ENCODE measurements at places on chromosomes 4 and X.

DNA sequence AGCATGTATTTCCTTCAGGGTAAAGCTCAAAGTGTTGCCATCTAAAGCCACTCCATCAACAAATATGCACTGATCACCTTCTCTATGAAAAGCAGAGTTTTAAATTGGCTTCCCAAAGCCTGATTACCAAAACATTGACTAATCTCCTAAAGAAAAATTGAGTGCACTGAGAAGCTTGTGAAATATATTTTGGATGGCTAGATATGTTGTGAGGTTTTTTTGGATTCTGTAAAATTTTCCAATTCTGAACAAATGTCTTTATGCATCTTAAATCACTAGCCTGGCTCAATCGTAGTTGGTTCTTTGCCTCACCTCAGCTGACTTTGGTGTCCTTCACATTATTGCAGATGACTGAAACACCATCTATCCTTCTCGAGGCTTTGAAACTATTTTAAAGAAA is 14.9 kb upstream of the EXOSC9 start:
- DNase-seq, result no peak

DNA sequence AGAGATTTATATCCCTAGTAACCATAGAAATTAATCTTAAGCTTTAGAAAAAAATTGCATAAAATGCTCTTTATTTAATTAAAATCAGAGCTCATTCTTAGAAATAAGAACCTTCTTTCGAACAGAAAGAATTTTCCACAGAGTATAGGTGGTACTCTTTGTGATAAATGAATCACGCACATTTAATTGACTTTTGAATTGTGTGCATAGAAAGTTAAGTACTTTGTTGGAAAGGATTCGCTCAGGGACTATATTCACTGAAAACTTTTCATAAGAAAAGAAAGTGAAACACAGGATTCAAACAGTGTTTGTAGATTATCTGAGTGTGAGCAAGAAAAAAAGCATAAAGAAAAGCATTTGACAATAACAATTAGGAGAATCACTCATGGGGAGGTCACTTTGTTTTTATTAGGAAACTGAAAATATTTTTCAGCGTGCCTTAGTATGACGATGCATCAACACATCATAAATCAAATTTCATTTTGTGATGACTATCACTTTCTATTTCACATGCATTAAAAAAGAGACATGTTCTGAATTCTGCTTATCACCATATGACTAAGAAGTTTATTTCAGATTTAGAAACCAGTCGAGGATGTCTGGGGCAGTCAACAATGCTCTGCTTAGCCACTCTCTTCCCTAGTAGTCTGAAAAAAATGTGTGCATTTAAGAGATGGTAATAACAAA is 49.5 kb downstream of the STX18 start:
- DNase-seq, result no peak

- DNase-seq, result no peak
These were observed 6.0 kb downstream of the SEL1L3 start for GRCh38 chr4:25856756-25857155.

DNA sequence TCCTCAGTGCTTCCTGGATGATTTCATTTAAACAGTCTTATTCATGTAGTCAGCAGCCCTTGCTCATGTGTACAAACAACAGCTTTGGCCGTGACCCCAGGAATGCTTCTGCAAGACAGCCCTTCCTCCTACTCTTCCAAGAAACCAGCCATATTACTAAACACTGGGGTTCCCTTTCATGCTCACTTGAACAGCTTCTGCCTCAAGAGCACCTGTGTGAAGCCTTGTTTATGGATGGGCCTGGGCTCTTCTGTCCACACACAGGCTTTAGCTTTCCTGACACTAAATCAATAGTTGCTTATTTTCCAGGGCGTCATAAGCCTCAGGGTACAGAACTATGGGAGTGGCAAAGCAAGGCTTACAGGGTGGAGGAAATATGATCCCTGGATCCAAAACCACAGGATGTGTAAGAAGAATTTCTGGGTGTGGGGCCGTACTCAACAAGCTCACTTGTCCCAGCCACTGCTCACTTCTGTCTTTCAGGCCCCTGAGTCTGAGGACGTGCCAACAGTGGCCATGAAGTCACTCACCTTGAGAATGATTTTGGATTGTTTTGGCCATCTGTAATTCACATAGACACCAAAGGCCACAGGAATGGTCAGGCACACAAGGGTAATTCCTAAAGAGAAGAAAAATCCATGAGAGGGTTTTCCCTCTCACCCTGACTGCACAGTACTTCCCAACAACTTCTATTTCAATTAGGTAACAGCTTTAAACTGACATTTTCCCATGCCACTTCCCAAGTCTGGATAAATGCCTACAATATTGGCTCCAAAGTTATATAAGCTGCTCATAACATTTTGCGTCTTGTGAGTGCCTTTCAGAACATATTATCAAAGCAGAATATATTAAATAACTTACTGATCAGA is 17.7 kb downstream of the SLC10A6 start:
- no peak for DNase-seq

GRCh38 chr4:185304944-185305690 is 90.6 kb downstream of the LRP2BP start:
- peak; percentile 15 for DNase-seq

GRCh38 chr4:71009086-71009485 is 15.6 kb downstream of the DCK start:
- DNase-seq, result no peak

DNA sequence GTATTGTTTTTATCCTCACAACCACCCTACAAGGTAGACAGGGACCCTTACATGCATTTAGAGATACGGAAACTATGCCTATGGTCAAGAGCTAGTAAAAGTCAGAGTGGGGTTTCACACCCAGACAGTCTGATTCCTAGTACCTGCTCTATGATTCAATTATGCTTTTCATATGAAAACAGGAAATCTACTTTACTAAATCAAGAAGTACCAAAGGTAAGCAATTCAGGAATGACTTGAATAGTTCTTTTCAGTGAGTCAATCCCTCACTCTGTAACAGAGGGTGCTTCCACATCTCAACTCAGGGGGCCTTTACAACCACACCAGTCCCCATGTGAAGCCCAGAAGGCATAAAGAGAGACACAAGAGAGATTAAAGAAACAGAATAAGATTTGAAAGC is 191.4 kb downstream of the PPP3CA start:
- no peak for DNase-seq

DNA sequence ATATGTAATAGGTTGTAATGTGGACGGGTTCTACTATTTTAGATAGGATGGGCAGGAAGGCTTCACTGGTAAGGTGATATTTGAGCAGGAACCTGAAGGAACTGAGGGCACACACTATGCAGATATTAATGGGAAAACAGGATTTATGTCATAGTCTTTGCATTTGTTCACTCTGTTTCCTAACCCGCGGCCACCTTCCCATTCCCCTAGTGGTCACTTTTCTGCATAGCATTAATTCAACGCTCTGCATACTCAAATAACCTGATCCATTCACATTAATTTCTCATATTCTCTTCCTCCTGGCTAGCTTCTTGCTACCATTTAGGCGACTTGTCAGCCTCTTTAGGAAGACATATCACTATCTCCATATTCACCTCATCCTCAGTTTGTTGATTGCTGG is 61.5 kb downstream of the GSPT2 start:
- DNase-seq, result no peak

DNA sequence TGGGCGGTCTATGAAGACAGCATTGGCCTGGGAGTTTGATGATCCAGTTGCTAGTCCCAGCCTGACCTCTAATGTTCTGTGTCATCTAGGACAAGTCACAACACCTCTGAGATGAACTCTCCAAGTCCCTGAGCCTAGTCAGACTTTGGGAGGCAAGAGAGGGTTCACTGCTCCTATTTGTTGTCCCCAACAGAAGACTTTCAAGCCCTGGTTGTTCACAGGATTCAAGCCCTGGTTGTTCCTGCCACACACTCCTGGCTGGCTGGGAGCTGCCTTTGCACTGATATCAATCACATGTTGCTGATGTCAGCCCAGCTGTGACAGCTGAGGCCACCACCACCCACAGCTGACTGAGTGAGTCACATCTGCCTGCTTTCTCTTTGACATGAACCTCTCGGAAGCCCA is 253.2 kb upstream of the RASGEF1B start:
- DNase-seq, result peak; percentile 65

DNA sequence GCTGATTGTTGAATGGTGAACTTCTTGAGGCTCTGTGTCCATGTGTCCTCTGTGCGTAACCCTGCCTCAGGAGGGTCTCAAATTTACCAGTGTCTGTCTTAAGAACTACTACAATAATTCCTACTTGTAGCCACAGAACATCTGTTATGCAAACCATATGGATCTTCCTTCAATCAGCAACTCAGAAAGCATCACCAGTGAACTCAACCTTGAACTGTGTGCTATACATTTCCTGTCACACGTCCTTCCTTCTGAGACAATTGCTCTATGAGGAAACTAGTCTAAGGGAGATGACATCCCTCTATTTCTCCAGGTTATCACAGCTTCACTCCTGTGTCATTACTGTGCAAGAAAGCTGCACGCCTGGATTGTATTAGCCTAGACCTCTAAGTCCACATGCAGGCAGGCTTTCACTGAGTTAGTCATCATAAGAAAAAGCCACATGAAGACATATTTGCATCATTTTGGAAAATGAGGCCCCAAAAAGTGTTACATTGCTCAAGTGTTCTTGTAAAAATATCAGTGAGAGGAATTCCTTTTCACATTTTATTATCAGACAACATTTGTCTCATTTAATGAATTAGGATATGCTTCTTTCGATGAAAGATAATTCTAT is 157.8 kb downstream of the AFF2 start:
- DNase-seq, result no peak

DNA sequence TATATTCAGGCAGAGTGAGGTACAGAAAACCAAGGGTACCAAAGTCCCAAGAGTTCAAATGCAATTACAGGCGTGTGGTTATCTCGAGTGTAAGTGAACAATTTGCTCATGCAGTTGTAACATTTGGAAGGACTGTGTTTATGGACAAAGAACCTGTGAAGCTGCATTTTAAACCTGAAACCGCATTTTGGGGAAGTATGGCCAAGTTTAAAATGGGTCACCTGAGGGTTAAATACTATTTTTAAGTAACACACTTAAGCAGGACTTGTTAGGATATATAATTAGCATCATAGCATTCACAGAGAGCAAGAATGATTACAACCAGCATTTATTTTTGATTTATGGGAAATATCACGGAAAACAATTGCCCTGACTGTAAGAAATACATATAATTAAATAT is 79.1 kb upstream of the LCORL start:
- no peak for DNase-seq

GRCh38 chrX:13373431-13374187 is 53.8 kb upstream of the ATXN3L start:
- no peak for DNase-seq

GRCh38 chr4:23838131-23838530 is 51.7 kb downstream of the PPARGC1A start:
- DNase-seq, result no peak

- no peak for DNase-seq
These were observed 500.2 kb downstream of the STIM2 start for GRCh38 chr4:27360790-27361267.

DNA sequence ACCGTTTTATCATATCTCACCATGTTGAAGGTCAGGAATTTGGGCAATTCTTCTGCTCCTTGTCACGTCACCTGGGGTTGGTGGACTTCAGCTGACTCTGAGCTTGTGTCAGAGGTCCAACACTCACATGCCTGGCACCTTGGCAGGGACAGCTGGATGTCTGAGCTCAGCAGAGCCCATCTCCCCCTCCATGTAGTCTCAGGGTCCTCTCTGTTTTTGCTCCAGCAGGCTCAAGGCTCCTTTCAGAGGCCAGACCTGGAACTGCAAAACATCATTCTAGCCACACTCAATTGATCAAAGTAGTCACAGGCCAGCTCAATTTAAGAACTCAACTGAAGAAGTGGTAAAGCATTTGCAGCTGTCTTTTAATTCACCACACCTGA is 45.4 kb downstream of the EDNRA start:
- DNase-seq, result no peak

DNA sequence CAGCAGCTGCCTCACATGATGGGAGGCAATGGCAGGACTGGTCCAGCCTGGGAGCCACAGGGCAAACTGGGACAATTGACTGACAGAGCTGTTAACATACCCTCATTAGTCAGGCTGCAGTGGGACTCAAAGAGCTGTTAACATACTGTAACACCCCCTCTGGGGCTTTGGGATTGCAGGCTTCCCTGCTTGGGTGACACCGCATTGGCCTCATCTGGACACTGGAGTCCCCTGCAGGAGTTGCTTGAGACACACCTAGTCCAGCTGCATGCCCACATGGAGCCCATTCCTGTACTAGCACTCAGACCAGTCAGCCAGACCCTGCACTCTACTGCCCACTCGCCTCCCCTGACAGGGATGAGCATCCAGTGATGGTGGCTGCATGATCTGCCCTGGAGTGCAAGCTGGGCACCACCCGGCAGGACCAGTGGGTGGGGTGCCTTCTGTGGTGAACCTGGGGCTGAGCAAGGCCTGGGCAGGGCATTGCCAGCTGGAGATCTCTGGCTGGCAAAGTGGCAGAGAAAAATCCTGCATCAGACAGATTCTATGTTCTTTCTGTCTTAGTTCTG is 138.8 kb downstream of the DTHD1 start:
- no peak for DNase-seq

DNA sequence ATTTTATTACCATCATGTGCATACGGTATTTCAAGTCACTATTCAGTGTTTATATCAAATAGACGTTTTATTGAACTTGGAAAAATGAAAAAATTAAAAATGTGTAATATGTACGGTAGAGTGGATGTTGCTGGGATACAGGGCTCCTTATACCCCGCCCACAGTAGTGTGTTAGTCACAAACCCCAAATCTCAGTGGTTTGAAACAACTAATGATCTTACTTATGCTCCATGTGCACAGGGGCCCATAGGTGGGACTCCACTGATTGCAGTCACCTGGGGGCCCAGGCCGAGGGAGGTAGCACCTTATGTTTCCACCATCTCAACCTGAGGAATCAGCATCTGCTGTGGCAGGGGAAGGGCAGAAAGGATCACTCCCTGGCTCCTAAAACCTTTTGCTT is 18.1 kb downstream of the LSM6 start:
- DNase-seq, result no peak

DNA sequence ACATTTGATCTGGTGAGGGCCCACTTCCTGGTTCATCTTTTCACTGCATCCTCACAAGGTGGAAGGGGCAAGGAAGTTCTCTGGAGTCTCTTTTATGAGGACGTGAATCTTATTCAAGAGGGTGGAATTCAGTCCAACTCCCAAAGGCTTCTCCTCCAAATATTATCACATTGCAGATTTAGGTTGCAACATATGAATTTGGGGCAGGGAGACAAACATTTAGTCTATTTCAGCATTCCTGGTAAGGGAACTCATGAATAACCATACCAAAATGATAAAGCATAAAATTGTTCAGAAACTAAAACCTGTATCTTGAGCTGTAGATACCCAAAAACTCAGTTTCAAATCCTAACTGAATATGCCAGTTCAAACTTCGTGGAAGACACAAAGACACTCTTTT is 246.8 kb downstream of the QDPR start:
- no peak for DNase-seq

DNA sequence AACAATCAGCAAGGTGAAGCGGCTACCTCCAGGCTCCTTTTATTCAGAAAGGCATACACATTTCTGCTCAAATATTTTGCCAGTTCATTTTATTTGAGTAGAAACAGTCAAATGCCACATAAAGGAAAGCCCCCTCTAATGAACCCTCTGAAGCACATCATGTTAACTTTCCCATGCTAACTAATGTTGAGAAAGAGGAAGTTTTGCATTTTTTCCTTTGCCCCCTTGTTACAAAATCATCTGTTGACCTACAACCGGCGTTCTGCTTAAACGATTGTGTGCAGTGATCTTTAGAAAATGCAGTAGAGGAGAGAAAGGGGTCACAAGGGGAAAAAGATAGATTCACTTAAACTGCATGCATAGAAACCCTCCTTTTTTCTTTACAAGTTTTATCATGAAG is 25.2 kb upstream of the ATXN3L start:
- DNase-seq, result no peak

All from head of caudate nucleus (tissue), 42 donors.